Peyer's patch (tissue), 4 donors: ENCODE measurements at places on chromosomes 6 and 20. TPM values are rescaled to one million over a fixed set of nuclear protein-coding genes. Genes with fewer than 3 reads are reported as not detected.

GRCh38 chr20:52971498-52972189 lies 514 bp upstream of the TSHZ2 start:
- no peak for DNase-seq

DNA sequence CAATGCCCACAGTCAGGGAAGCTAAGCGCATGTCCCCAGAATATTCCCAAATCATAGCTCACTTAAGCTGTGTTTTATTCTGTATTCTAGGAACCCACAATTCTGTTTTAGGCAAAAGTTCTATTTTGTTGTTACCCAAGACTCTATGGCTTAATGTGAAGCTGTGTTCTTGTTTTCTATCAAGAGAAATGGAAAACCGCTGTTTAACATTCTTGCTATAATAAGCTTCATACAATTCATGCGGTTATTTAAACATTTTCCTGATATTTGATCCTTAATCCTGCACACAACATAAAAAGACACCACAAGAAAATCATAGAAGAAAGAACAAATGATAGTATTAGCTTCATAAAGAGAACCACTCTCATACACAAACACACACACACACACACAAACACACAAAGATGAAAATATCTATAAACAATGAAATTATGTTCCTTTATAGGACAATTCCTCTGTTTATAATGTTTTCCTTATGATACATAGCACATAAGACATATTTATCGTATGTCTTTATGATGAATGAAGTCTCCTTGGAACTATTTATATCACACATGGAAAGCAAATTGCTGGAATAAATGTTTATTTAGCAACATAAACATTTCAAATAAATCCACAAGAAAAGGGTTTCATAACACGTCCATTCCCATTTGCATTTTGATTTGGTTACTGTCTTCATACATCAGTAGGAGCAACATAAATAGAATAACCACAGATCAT lies 16.4 kb upstream of the COL21A1 start:
- no peak for DNase-seq

DNA sequence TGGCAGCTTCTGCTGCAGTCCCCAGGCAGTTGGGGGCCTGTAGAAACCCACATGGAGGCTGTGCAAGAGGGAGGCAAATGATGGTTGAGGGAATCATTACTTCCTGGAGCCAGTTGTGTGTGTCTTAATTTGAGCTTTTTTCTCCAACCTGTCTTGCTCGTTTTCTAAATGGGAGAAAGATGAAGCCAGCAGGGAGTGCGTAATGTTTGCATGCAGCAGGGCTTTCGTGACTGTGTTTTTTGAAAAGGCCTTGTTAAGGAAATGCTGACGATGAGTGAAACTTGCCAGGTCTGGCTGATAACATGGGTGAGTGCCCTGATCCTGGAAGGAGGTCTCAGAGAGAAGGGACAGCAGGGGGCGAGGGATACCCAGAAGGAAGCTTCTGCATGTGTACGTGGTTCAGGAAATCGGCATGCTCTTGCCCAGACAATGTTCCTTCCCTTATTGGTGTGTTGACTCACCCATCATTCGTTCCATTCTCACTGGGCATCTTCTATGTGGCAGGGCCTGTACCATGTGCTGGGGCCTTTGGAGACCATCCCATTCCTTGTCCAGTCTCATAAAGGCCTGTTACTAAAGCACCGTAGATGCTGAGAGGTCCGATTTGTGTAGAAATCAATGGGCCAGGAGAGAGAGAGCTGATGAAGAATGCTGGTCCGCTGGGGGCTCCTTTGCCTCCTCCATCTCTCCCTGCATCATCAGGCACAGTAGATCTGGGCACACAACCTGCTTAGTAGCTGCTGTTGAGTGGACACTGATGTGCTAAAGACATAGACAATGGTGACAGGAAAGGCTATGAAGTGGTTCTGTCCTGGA lies 27.4 kb downstream of the GLP1R start:
- peak; percentile 20 for DNase-seq

The TMEM217 gene
- total RNA-seq, result not detected

The CD83 gene
- 15.7 TPM for total RNA-seq

The METTL24 gene
- 11.2 TPM for total RNA-seq

The RIPPLY2 gene
- total RNA-seq, result not detected

The PPIL6 gene
- total RNA-seq, result not detected

- DNase-seq, result peak; percentile 60
These were observed 333.5 kb downstream of the RNGTT start for GRCh38 chr6:88629838-88630494.

The LATS1 gene
- total RNA-seq, result 38.8 TPM

The C6orf58 gene
- not detected for total RNA-seq

The LSM14B gene
- total RNA-seq, result 27.1 TPM

- no peak for DNase-seq
These were observed 134.9 kb downstream of the GMDS start for GRCh38 chr6:2110504-2110903.

The TREM2 gene
- not detected for total RNA-seq

DNA sequence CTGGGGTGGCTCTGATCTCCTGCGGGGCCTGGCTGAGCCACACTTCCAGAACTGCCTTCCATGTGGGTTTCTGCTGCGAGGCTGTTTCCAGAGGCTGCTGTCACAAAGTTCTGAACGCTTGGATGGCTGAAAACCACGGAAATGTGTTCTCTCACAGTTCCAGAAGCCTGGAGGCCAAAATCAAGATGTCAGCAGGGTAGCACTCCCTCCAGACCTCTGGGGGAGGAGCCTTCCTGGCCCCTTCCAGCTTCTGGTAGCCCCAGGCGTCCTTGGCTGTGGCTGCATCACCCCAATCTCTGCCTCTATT lies 23.7 kb upstream of the BMP7 start:
- no peak for DNase-seq

GRCh38 chr6:32416036-32416435 lies 9.1 kb upstream of the BTNL2 start:
- DNase-seq, result no peak

The CCHCR1 gene
- total RNA-seq, result 37.0 TPM

DNA sequence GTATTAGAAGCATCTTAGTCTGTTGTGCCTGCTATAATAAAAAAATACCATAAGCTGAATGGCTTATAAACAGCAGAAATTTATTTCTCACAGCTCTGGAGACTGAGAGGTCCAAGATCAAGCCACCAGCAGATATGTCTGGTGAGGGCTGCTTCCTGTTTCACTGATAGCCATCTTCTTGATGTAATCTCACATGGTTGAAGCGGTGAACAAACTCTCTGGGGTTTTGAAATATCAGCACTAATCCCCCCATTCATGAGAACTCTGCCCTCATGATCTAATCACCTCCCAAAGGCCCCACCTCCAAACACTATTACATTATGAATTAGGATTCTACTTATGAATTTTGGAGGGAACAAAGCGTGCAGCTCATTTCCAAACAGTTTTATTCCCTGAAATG lies 11.6 kb upstream of the CLVS2 start:
- no peak for DNase-seq

The ENPP5 gene
- total RNA-seq, result 5.1 TPM

DNA sequence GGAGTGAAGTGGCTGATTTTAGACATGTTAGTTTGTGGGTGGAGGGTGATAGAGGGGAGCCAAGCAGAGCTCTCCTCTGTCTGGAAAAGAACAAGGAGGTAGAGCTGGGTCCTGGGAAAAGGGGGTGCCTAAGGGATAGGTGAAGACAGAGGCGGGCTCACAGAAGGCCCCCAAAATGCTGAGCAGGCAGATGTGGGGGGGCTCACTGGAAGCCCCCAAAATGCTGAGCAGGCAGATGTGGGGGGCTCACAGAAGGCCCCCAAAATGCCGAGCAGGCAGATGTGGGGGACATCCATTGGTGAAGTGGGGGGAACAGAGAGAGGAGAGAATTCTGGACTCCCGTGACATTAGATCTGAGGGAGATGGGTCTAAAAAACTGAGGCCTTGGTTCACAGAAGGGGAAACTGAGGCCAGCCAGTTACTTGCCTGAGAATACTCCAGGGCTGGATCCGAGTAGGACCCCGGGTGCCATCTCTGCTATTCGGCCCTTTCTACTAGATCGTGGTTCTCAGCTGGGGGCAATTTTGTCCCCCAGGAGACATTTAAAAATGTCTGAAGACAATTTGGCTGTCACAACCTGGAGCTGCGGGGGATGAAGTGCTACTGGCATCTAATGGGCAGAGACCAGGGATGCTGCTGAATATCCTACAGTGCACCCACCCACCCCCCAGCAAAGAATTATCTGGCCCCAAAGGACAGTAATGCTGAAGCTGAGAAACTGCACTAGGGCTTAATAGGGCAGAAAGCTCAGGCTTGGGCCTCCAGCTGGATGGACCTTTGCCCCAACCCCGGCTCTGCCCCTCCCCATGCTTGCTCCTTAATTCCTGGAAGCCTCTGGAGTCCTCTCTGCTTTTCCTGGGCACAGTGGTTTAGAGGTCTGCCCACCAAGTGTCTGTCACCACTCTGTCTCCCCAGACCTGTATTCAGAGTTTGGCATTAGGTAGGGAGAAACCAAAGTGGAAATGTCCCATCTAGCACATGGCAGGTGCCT lies 2.1 kb downstream of the LPIN3 start:
- no peak for DNase-seq

GRCh38 chr6:144156991-144157390 lies 6.7 kb downstream of the STX11 start:
- no peak for DNase-seq

The SYCP2L gene
- total RNA-seq, result 0.67 TPM

- no peak for DNase-seq
These were observed 217.2 kb downstream of the CDKAL1 start for GRCh38 chr6:20751293-20751935.

DNA sequence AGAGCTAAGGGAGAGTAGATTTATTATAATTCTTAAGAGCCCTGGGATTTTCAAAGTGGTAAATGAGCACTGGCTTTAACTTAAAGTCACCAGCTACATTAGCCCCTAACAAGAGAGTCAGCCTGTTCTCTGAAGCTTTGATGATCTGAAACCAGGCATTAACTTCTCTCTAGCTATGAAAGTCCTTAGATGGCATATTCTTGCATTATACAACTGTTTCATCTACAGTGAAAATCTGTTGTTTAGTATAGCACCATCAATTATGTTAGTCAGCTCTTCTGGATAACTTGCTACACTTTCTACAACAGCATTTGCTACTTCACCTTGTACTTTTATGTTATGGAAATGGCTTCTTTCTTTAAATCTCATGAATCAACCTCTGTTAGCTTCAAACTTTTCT lies 1046.7 kb downstream of the HACE1 start:
- no peak for DNase-seq

DNA sequence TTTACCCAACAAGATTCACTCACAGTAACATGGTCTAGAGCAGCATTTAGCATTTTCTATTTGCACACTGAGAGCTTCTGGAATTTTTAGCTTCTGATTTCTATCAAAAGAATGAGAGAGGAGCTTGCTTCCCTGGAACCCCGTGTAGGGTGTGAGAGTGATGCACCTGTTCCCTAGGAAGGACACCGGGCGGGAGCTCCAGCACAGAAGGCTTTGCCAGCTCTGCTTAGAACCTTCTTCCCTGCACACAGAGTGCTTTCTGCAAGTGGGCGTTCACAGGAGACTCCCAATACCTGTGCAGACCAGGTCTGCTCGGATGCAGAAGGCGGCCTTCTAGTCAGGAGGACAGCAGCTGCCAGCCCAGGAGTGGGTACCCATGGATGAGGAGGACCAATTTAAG lies 217.3 kb downstream of the TBXT start:
- no peak for DNase-seq

- DNase-seq, result no peak
These were observed 169.4 kb downstream of the TAF4 start for GRCh38 chr20:61896058-61896961.

DNA sequence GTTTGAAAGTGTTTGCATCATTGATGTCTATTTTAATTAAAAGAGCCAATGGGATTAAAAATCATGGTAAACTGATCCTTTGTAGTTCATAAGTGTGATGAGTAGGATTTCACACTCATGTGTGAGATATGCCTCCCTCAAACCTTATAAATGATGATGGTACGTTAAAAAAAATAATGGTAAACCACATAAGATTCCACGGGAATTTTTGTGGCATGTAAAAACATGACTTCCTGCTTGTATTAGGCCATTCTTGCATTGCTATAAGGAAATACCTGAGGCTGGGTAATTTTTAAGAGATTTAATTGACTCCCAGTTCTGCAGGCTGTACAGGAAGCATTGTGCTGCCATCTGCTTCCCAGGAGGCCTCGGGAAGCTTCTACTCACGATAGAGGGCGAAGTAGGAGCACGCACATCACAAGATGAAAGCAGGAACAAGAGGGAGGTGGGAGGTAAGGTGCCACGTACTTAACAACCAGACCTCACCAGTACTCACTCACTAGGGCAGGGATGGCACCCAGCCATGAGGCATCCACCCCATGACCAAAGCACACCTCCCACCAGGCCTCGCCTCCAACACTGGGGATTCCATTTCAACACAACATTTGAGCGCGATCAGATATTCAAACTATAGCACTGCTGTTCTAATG lies 187.6 kb upstream of the QKI start:
- no peak for DNase-seq

DNA sequence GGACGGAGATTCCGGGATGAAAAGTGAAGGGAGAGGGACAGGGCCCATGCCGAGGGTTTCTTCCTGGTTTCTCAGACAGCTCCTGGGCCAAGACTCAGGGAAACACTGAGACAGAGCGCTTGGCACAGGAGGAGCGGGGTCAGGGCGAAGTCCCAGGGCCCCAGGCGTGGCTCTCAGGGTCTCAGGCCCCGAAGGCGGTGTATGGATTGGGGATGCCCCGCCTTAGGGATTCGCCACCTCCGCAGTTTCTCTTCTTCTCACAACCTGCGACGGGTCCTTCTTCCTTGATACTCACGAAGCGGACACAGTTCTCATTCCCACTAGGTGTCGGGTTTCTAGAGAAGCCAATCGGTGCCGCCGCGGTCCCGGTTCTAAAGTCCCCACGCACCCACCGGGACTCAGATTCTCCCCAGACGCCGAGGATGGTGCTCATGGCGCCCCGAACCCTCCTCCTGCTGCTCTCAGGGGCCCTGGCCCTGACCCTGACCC lies 55.0 kb upstream of the HLA-A start:
- DNase-seq, result peak; percentile 71

DNA sequence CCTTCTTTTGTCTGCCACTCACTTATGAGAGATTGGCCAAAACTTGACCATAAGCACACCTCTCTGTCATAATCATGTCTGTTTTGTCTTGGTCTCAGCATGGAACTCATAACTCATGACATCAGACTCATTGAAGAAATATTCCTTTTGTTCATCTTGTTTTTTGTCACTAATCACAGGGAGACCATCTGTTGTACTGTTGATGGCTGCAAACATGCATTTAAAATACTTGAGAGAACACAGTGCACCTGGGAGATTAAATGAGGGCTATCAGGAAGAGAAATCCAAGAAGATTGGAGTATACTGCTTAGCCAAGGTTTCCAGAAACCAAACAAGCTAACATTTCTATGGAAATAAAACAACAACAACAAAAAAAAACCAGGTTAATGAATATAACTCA lies 689.7 kb downstream of the EPM2A start:
- DNase-seq, result no peak

- DNase-seq, result no peak
These were observed 398.9 kb upstream of the SULF2 start for GRCh38 chr20:48184229-48184628.

- DNase-seq, result no peak
These were observed 44.3 kb downstream of the TM9SF4 start for GRCh38 chr20:32153771-32154170.

- DNase-seq, result no peak
These were observed 446.4 kb upstream of the FLRT3 start for GRCh38 chr20:14783766-14784165.

- DNase-seq, result no peak
These were observed 31.4 kb downstream of the B4GALT5 start for GRCh38 chr20:49682278-49682677.
